ENCODE measurements at places on chromosomes 5 and 9.

GRCh38 chr5:141680751-141681201 is 1.3 kb downstream of the ARAP3 start:
- no peak for DNase-seq

- DNase-seq: no peak
These were observed 693 bp upstream of the RGS3 start for GRCh38 chr9:113462781-113463286.

DNA sequence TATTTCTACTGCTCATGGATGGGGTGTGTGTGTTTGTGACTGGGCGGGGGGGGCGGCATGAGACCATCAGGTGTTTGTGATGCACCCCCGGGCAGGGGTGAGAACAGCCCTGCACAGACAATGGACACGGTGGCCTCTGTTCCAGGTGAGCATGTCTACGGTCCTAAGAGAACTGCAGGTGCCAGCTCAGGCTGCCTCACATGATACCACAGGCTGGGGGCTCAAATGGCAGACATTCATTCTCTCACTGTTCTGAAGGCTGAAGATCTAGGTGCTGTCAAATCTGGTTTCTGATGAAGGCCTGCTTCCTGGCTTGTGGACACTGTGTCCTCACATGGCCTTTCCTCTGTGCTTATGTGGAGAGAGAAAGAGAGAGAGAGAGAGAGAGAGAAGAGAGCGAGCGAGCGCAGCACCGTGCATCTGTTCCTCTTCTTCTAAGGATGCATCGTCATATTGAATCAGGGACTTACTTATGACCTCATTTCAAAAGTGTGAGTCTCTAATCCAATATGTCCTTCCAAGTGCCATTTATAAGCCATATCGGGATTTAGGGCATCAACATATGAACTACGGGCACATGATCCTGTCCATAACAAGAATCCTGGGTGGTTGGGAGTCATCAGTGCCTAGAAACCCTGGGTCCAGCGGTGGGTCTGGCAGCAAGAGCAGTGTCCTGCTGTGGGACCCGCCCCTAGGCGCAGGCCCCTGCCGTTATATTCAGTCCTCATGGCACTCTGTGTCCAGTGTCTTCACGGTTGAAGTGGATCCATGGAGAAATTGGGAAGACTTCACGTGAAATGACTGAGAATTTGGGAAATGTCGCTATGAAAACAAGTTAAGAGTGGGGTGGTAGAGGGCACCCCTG is 42.5 kb downstream of the NXNL2 start:
- DNase-seq: no peak

DNA sequence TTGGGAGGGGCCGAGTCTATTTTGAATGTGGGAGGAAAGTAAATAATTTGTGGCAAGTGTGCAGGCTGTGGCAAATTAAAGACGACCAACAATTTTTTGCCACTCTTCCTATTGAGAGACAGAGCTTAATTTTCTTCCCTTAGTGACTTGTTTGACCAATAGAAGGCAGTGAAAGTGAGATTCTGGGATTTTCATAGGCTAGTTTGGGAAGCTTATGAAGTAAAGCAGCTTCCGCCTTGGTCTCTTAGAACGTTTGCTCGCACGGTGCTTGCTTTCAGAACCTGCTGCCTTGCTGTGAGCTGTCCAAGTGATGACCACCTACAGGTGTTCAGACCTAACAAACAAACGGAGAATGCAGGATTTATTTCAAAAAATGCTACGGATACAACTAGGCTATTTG is 6.7 kb upstream of the OR1N2 start:
- DNase-seq: no peak

GRCh38 chr5:8720506-8720905 is 825.4 kb downstream of the SEMA5A start:
- DNase-seq: no peak

- DNase-seq: no peak
These were observed 173.7 kb downstream of the MELK start for GRCh38 chr9:36746415-36746814.

DNA sequence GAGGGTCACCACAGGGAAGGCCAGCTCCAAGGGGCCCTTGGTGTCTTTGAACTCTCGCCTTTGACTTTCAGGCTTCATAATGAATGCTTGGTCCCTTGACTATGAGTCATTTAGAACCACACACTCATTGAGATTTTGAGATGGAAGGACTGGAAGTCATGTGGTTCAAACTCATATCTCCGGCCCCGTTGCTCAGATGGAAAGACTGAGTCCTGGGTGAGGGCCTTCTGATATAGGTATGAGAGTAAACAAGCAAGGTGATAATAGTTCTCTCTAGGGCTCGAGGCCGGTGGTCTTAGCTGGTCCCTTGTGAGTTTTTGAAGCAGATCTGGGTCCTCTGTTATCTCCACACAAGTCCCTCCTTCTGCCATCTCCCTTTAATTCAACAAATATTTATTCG is 210.6 kb downstream of the PAX5 start:
- no peak for DNase-seq

DNA sequence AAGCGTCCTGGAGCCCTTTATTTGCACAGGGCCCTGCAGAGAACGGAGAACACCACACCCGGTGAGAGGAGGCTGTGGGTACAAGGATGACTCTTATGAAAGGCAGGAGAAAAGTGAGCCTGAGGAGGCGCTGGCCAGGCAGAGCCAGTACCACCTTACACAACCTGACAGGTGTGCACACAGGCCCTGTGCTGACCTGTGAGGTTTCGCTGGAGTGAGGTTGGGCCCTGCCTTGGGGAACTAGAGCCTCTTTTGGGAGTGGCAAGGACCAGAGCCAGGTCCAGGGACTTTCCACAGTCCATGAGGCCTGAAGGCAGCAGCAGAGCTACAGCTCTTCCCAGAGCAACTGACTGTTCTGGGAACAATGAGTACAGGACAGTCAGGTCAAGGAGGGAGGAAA is 3.1 kb downstream of the SRD5A1 start:
- no peak for DNase-seq

- no peak for DNase-seq
These were observed 57.9 kb downstream of the CSNK1A1 start for GRCh38 chr5:149493316-149493715.

DNA sequence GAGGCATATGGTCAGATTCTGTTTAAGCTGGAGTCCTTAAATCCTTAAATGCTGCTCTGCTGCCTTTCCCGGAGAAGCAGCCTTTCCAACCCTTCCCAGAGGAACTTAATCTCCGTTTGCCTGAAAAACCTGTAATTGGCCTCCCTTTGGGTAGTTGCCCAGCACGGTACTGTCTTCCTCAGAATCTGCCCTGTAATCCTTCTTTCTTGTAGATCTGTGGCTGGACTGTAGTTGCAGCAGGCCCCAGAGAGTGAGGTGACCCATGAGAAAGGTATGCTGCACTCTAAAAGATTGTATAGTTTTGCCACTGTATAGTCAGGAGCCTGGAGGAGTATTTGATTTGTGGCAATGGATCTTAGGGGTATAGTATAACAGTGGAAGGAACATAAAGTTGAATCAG is 11.7 kb downstream of the SPIN1 start:
- DNase-seq: no peak

- DNase-seq: no peak
These were observed 59.8 kb downstream of the ARHGEF37 start for GRCh38 chr5:149641000-149641576.

DNA sequence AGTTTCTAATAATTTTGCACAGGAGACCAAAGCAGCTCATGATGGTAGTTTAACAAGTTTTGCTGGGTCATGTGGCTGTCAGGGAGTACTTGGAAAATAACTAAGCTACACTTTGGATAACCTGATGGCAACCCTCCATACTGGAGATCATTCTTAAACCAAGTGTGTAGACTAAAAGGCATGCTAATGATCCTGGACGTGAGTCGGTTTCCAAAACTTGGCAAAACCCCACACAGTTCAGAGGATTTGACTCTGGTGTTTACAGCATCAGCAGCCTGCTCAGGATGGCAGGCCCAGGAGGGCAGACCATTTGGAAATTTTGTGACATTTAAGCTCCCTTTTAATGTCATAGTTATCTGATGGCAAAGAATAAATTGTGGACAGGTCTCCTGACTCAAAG is 196.5 kb upstream of the EFNA5 start:
- no peak for DNase-seq

DNA sequence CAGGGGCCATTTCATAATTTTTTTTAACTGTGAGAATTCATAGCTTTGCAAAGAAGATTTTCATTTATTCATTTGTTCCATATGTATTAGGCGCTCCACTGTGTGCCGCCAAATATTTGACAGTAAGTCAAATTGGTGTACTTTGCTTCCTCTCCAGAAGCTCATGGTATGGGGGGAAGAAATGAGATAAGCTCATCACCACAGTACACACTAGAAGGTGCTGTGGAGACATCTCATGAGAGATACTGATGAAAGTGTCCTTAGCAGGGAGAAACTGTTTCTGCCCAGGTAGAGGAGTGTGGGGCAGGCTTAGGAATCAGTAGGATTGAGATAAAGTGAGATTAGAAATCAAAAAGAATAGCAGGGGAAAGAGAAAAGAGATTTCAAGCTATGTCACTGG is 136.2 kb downstream of the CDH6 start:
- no peak for DNase-seq

- no peak for DNase-seq
These were observed 960 bp downstream of the NR2F1 start for GRCh38 chr5:93583768-93584595.

DNA sequence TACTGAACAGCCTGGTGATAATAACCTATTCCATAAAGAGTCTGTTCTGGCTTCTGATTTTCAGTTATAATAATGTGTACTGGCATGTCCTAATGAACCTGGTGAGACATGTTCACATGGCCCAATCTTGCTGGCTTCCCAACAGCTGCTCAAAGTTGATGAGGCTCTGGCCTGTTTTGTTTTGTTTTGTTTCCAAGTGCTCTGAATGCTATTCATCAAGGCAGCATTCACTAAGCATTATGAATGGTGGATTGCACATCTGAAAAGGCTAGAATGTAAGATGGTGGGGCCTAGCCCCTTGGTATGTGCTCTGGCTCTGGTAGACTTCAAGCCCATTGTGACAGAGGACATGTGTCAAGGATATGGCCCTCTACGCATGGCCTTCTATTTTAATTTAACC is 388.5 kb downstream of the PSAT1 start:
- DNase-seq: no peak

DNA sequence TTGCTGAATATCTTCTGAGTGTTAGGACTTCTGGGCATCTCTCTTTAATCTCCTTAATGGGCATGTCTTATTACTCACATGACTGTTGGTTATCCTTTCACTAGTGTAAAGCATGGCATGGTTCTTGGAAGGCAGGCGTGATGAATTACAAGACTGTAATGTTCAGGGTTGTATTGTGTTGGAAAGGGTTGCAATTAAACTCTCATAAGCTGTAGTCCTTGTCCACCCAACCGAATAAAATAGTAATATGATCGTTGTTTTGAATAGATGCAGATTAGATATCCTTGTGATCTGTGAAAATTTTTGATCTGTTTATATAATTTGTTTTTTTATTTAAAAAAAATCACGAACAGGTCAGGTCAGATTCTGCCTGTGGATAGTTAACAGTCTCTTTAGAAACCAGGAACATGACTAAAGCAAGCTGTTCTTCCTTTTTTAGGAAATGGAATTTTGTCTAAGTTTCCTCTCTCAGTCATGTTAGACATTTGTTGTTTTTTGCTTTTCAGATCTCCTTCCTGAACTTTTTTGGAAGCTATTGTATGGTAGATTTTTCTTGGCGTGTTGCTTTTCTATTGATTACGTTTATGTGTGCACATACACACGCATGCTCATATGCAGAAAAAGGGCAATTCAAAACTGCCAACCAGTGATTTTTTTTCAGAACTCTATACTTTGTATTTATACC is 121.8 kb downstream of the ARHGEF28 start:
- no peak for DNase-seq

- no peak for DNase-seq
These were observed 452.9 kb upstream of the DMAC1 start for GRCh38 chr9:8252445-8252844.

DNA sequence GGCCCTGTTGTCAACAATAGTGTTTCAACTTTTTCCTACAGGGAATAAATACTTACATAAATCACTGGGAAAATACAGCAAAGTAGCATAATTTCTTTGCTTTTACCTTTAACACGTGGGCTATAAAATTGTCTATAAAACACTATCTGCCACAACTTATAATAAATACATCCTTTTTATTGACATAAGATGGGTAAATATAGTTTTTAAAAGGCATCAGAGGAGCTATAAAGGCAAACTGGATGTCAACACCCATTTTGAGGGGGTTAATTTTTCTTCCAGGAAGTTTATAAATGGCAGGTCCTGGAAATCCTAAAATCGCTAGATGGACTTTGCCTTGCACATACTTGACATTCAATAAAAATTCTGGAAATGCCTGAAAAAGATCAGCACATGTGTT is 358.0 kb downstream of the PDE4D start:
- DNase-seq: no peak

- no peak for DNase-seq
These were observed 44.1 kb upstream of the CEMIP2 start for GRCh38 chr9:71812385-71812784.

Data from stimulated activated CD8-positive, alpha-beta memory T cell treated with anti-CD3 and anti-CD28 coated beads, Interleukin-15, amount 100 ng/mL, for 48 hours (primary cell).